ENCODE measurements at places on chromosomes 7 and 10.

GRCh38 chr10:978826-979421 lies 9.3 kb upstream of the GTPBP4 start:
- no peak for DNase-seq

DNA sequence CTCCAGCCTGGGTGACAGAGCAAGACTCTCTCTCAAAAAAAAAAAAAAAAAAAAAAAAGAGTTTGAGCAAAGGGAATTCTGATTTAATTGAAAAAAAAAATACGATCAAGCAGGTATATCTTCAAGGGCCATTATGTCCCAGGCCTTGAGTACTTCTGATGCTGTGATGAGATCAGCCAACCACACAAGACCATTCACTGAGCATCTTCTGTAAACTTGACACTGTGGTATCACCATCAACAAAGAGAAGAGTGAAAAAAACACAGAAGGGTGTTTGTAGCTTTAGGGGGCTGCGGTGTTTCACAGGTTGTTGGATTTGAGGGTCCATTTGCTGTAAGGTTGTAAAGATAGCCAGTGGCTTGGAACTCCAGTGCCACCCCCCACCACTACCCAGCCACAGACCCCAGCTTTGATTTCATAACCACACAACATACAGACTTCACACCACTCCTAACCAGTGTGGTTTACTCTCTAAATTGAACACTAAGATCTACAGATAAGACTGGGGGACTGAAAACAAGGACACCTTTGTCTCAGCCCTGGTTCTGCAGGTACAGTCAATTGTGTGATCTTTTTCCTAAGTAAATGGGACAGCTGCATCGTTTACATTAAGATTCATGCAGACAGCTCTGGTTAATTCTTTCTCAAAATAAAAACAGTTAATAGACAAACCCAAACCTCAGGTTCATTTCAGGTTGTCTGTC lies 66.4 kb downstream of the CDC123 start:
- DNase-seq: no peak

DNA sequence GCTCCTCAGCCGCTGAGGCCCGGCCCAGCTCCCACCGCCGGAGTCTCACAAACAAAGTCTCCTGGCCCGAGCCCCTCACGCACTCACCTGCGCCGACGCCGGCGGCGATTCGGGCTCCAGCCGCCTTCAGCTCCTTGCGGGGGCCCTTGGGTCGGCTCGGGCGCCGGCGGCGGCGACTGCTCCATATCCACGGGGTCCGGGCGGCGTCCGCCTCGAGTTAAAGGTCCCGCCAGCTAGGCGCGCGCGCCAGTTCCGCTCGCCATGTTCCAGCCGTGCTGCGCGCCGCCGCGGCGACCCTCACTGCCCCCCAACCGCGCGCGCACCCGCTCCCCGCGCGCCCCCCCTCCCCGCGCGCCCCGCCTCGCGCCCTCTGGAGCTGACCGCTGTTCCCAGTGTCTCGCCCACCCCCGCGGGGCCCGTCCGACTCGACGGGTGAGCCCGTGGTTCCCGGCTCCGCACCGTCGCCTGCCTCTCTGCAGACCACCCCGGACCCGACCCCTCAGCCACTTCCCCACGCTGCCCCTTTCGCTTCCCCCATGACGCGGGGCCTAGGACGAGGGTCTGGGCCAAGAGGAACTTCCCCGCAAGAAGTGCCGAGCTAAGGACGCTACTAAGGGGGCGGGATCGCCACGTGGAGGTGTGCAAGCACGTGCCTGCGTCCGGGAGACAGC lies 396.1 kb downstream of the ZNF33B start:
- DNase-seq: no peak

DNA sequence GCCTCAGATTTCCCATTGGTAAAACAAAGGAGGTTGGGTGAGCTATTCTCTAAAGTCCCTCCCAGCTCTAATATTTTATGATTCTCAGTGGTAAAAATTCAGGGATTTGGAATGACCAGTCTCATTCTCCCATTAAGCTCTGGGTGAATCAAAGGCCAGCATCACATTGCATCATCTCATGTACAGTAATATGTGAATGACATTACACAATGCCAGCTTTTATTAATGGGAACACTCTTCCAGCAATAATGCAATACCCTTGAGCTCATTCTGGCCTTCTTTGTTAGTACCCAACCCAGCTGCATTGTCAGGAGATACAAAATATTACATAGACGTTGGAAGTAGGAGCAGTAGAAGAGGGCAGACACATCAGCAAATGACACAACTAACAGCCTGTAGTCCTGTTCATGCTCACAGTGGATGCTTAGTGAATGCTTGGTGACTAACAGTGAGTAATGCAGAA lies 100.0 kb upstream of the EGR2 start:
- DNase-seq: no peak

DNA sequence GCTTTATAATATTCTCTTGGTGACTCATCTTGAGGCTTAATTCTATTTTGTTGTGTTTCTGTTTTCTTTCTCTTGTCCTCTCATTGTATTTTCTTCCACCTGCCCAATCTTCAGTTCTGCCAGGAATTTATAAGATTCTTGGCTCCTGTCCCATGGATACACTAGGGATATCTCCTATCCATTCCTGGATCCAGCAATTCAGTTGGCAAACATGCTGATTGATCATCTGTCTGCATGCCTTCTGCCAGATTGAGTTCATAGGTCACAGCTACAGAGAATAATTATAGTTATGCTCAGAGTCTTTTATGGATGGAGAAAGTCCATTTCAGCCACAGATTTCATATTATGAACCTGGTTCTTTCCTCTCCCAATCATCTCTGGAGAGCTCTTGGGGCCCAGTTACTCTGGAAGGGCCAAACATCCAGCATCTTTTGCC lies 140.4 kb upstream of the MAGI2 start:
- DNase-seq: no peak

- DNase-seq: no peak
Measured at GRCh38 chr10:106795619-106796018, 368.9 kb downstream of the SORCS1 start.

GRCh38 chr7:118259115-118259514 lies 34.6 kb downstream of the ANKRD7 start:
- no peak for DNase-seq

- DNase-seq: no peak
Measured at GRCh38 chr7:101910991-101911799, 93.8 kb downstream of the CUX1 start.

DNA sequence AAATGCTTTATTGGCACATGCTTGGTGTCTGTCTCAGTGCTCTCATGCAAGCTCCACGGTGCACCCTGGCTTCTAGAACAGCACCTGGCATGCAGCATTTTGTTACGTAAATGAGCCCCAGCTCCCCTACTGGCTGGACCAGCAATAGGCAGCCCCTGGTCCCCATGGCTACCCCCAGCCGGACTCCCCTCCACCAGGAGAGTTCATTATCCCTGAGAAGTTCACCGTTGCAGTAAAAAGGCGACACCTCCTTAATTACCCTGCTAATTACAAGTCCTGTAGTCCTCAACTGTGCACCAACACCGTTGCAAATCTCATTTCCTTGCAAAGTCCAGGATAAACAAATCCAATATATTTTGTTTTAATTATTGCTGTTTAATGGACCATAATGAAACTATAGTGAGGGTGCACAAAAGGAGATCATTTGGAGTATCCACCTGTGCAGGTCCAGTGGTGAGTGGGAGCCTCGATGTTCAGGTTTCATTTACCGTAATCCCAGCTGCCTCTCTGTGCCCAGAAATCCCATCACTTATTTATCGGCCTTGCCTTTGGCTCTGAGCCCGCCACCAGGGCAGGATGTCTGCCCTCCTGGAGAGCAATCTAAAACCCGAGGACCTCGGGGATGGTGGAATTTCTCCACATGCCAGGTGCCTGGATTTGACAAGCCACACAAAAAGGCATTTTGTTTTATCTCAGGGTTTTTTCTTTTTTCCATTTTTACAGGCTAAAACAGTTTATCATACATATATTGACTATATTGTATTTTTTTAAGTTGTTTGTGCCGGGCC lies 12.8 kb upstream of the DRGX start:
- no peak for DNase-seq

- no peak for DNase-seq
Measured at GRCh38 chr7:85392326-85392725, 205.5 kb upstream of the SEMA3D start.

GRCh38 chr10:46224414-46224682 lies 62.4 kb upstream of the ANTXRL start:
- no peak for DNase-seq

GRCh38 chr10:15122477-15123030 lies 25.4 kb downstream of the RPP38 start:
- DNase-seq: no peak

DNA sequence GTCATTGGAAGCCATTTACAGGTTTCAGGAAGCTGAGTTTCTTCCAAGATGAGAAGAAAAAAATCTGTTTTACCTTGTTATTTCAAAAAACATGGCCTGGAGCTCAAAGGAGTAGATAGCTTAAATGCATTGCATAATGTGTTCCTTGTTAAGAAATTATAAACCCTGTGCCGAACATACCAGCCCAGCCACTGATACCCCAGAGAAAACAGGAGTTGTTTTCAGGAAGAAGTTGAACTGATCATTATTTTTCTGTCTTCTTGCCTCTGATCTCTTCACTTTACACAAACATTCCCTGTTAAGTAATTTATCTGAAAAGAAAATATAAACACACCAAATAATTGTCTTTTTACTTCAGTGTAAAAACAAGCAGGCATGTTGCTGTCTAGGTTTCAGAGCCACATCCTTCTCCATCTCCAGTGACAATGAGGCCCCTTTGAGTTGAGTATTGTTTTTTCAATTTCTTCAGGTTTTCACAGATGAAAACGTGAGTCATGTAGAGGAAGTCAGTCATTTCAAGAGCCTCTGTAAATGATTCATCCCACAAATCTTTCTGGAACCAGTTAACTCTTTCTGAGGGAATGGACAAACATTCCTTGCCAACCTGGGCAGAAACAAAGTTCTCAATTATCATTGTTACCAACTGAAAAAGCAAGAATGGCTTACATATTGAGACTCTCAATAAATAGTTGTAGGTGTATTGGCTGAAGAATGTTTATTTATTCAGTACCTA lies 244.2 kb downstream of the IPMK start:
- DNase-seq: no peak

GRCh38 chr10:23158370-23158769 lies 33.7 kb upstream of the PTF1A start:
- peak; percentile 67 for DNase-seq

DNA sequence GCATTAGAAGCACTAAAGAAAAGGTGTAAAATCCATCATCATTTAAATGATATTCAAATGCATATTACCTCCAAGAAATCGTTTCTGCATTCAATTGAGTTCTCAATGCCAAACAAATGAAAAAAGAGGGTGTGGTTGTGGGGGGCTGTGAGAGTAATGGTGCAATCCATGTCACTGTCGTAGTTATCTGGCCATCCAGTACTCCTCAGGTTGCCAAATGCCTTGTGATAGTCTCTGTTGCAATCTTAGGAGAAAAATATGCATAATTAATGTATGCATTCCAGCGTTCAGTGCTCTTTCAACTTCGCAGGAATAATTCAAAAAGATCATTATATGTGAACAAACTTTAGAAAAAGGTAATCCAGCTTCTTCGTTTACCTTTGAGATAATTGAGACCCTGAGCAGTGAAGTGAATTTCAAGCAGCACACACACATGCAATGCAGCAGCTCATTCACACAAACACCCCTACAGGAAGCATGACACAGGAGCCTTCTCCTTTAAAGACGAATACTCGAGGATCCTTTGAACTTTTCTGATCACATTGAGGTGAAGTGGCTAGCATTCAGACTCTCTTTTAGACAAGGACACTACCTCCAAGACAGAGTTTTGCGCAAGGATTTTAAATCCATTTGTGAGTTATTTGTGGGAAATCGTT lies 73.4 kb downstream of the OR13A1 start:
- no peak for DNase-seq

GRCh38 chr7:43584195-43584586 lies 1.3 kb downstream of the STK17A start:
- no peak for DNase-seq

DNA sequence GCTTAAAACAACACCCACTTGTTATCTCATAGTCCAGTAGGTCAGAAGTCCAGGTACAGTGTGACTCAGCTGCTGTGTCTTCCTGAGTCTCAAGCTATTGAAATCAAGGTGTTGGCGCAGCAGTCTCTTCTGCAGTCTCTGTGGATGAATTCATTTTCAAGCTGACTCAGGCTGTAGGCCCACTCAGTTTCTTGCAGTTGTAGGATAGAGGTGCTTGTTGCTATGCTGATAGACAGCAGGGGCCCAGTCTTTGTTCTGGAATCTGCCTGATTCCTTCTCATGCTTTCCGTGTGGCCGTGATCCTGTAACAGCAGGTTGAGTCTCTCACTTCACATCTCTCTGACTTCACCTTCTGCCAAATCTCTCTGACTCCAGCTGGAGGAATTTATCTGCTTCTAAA lies 400.4 kb upstream of the POM121L12 start:
- DNase-seq: no peak
